ENCODE measurements at places on chromosomes 6 and 20.

DNA sequence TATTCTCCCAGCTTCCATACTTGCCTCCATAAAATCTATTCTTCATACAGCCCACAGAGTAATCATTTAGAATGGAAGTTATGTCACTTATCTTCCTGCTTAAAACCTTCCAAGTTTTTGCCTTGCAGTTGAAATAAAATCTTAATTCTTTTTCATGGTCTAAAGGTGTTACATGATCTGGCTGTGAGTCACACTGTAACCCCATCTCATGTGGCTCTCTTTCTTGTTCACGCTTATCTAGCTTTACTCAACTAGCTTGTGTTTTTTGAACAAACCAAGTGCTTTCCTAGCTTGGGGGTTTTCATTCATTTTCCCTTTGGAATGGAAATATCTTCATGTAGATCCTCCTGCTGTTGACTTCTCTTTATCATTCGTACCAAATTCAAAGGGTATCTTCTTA is 23.6 kb upstream of the THEMIS start:
- no peak for DNase-seq

DNA sequence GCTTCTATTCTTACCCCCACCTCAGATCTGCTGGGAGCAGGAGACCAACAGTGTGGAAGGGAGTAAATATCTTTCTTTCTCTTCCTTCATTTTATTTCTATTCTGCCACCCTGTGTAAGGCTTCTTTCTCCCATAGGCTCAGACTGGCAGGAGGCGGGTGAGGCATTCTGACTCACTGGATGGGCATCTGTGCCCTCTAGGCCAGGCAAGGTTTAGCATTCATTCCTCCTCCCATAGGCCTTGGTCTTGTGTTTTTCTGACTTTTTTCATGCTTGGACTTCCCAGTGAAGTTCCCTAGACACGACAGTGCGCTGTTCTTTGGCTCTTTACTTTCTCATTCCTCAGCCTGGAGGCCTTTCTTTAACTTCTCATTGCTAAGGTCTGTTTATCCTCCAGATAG is 235.2 kb downstream of the SYNE1 start:
- DNase-seq: no peak

DNA sequence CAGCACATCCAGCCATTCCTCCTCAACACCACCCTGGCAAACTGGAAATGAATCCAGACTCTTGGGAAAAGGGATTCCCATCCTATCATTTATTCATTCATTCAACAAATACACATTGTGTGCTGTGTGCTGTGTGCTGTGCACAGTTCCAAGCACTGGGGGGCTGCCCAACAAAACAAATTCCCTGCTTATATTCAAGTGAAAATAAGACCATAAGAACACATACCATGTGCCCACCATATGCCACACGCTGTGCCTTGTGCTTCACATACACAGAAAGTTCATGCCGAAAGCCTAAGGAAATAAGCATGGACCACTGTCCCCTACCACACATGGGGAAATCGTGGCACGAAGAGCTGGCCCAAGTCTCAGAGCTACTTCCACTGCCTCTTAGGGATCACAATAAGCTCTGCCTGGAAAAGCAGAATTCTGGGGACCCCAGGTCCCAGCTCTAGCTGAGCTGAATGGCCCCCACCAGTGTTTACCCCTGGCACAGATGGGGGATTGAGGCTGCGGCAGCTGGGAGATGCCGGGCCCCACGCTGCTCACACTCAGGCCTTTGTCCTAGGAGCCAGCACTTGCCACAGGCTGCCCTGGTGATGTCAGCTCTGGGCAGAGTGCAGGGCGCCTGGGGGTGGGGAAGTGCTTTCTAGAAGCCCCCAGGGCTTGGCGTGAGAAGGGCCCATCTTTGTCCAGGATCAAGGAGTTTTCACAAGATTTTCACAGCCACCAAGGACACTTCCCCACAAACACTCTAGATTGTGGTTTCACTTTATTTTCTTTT is 99.6 kb downstream of the PREX1 start:
- DNase-seq: no peak

DNA sequence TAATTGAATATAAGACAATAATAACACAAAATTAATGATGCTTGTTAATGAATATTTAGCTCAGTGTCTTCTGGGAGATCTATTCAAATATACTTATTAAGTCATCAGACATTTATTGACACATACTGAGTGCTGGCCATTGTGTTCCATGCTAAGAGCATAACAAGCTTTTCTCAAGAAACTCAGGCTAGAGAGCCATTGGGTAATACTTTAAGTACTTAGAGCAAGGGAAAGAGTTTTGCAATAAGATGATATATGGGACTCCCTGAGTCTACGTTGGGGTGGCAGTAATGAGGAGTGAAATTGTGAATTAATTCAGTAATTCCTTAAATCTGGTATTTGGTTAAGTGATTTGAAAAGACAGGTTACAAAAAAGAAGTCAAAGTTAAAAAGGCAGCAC is 11.1 kb downstream of the TMEM200A start:
- no peak for DNase-seq

DNA sequence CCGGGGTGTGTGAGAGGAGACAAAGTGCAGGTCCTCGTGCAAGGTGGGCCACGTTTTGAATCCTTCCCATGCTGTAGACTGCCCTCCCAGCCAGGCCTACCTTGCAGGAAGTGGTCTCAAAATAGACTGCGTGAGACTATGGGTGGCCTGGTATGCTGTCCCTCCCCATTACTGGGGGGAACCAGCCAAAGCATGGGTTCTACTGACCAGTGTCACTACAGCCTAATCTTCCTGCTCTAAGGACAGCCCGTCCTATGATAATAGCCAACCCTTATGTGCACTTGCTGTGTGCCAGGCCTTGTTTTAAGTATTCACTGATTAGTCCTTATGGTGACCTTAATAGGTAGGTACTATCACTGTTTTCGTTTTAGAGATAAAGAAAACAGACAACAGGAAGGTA is 38.0 kb downstream of the FOXP4 start:
- DNase-seq: no peak

DNA sequence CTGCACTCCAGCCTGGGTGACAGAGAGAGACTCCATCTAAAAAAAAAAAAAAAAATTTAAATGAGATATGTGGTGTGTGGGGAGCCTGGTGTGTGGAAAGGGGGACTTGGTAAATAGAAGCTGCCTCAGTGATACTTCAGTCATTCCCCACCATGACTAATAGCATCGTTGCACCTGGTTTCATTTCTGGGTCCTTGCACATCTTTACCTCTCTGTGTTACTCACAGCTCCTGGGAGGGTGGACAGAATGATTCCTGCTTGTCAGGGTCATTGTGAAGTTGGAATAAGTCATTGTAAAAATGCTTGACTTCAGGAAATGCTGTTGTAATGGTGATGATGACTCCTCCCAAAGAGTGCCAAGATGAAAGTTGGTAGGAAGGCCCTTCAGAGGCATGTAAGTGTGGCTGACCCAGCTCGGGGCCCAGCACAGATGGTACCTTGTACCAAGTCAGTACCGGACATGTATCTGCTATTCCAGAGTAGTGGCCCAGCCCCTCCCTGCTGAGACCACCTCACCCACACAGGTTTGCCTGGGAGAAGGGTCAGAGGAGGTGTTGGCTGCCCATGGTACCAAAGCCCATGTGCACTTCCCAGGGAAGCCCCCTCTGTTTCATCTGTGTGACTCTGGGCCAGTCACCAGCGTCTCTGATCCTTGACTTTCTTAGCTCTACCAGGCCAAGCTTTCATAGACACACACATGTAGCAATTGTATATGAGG is 48.4 kb downstream of the PLAGL2 start:
- no peak for DNase-seq

All from CD8-positive, alpha-beta T cell (primary cell).